ENCODE measurements at places on chromosomes 1 and 21.

DNA sequence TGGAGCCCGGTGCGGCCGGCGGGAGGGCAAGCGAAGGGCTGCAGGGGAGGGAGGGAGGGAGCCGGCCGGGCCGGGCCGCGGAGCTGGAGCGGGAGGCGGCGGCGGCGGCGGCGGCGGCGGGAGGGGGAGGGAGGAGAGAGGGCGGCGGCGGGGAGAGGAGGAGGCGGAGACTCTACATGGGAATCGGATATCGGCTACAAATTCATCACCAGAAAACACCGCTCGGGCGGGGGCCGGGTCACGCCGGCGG, at the start of gene AKT3:
Gene AKT3 (minus strand): TSS at position 42 of the 250 bp plus-strand sequence. CDS start 7,073 bp downstream, outside the sequence.
- DNase-seq = no peak
- peak within 1 kb of the TSS; percentile 93 for H3K27ac ChIP-seq
- H3K36me3 ChIP-seq = no peaks in the 10 kb centered on the region
- peaks cover 22% of the 10 kb centered on the region for H3K4me1 ChIP-seq
- H3K27me3 ChIP-seq = no peaks in the 10 kb centered on the region

DNA sequence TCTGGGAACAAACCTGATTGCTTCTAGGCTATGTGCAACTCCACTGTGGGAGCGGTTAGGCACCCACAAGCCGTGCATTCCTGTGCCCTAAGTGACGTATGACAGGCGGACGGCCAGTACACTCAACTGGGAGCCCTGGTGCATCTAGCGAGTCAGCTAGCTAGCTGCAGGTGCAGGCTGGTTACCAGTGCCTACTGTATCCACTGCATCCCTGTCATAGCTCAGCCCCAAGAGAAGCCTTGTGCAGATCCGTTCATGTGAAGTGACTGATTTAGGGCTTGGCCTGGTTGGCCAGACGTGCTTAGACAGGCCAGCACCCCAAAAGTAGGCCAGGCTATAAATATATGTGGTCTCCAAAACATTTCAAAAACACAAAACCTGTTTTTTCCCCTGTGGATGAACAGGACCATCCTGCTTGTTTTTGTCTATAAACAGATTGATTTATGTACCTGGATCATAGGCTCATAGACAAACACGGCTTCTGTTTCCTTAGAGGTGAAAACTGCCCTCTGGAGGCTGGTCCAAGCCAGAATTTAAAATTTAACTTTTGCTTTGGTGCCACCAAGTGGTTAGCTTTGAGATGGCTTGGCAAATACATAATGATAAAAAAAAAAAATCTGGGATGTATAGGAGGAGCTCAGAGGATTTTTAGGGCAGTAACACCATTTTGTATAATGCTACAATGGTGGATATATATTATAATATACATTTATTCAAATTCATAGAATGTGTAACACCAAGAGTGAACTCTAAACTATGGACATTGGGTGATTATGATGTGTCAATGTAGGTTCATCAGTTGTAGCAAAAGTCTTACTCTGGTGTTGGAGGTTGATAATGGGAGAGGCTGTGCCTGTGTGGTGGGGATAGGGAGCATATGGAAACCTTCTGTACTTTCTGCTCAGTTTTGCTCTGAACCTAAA, 68.5 kb downstream of the GIPC2 start:
- H3K27ac ChIP-seq = no peak overlapping the region
- H3K36me3 ChIP-seq = peaks cover 2% of the 10 kb centered on the region
- H3K27me3 ChIP-seq = no peaks in the 10 kb centered on the region
- DNase-seq = no peak

- peaks cover 6% of the 10 kb centered on the region for H3K4me1 ChIP-seq
- H3K4me3 ChIP-seq = no peak overlapping the region
Observed at GRCh38 chr1:242017580-242018233, 18.8 kb upstream of the MAP1LC3C start.

DNA sequence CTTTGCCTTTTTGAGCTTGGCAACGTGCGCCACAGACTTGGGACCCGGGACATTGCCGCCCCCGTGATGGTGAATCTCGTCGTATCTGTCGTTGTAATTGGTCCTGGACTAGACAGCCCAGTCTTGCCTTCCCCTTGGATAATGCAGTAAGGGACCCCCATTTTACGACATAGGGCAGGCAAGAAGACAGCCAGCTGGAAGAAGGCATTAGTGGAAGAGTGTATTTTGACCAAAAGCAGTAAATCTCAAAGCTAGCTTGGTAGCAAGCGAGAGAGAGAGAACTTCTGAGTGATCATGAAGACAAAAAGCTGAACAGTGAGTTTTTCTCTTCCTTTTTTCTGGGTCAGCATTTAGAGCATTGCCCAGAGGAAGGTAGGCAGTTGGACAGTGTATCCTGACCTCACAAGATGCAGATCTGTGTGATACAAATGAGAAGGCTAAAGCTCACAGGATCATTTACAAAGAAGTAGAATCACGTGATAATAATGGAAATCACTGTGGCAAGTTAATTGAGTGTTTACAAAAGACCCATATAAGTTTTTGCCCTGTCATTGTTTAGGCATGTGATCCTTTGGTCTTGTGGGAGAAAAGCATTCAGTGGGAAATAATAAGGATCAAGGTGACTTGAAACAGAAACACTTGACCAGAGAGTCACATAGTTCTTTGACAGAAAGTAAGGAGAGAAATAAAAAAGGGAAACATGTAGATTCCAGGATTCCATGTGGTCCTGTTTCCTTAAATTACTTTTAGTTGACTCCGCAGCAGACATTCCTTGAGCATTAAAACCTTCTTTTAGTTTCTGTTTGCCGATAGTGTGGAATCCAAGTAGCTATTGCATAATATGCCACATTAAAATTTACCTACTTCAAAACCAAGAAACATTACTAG, 66.3 kb downstream of the CNST start:
- DNase-seq = no peak
- H3K4me1 ChIP-seq = peaks cover 43% of the 10 kb centered on the region
- H3K4me3 ChIP-seq = peak overlapping the region; percentile 50
- peak overlapping the region; percentile 90 for H3K27ac ChIP-seq
- no peaks in the 10 kb centered on the region for H3K27me3 ChIP-seq
- H3K36me3 ChIP-seq = peaks cover 1% of the 10 kb centered on the region

DNA sequence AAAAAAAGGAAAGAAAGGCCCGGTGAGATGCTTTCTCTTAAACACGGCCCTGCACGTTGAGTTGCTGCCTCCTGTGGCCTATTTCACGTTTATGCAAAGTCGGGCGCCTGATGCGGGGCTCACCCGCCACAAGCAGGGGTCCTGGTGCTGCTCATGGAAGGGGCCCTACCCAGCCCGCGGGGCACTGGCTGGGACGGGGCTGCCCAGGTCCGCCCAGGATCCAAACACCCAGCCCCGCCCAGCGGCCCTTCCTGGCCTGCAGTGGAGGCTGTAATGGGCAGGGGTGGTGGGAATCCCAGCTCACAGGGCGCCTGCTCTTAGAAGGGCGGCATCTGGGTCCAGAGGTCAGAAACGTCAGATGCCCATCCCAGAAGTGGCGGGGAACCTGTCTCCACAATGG, 1.6 kb downstream of the COL6A2 start:
- DNase-seq = peak; percentile 75
- H3K27me3 ChIP-seq = no peaks in the 10 kb centered on the region
- peak overlapping the region; percentile 87 for H3K27ac ChIP-seq
- H3K4me1 ChIP-seq = peaks cover 40% of the 10 kb centered on the region
- H3K4me3 ChIP-seq = peak overlapping the region; percentile 89
- H3K36me3 ChIP-seq = peaks cover 33% of the 10 kb centered on the region

DNA sequence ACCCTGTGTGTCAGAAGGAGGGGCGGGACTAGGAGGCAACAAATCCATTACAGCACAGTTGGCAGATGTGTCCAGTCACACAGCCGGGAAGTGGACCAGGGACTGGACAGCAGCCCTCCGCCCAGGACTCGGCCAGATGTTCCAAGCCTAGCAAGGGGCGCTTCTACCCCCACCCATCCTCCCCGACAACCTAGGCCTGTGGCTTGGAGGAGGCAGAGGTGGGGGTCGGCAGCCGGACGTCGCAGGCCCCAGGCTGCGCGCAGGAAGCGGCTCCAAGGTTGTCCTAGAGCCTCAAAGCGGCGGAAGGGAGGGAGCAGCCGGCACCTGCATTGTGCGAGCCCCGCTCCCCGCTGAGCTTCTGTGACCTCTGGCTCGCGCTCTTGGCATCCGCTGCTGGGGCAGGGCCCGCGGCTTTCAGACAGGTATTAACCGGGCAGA, 20.6 kb upstream of the MYCL start:
- no peak overlapping the region for H3K27ac ChIP-seq
- H3K36me3 ChIP-seq = no peaks in the 10 kb centered on the region
- peak; percentile 58 for DNase-seq
- H3K4me3 ChIP-seq = no peak overlapping the region

DNA sequence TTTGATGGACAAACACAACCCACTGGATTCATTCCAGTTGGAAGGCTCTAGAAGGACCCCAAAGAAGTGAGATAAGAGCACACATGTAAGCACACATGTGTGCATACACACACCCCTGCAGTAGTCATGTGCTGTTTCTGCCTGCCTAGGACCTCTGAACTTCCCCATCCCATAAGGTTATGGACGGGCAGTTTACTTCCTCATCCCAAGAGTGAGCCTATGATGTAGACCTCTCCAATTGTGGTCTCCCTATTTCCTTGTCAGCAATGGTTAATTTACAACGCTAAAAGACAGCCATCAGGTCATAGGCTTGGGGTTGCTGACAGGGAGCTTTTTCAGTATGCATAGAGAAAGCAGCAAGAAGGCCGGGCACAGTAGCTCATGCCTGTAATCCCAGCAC, 15.4 kb upstream of the ADAR start:
- peaks cover 54% of the 10 kb centered on the region for H3K4me1 ChIP-seq
- H3K4me3 ChIP-seq = no peak overlapping the region

- H3K4me3 ChIP-seq = no peak overlapping the region
- no peaks in the 10 kb centered on the region for H3K27me3 ChIP-seq
- H3K4me1 ChIP-seq = no peaks in the 10 kb centered on the region
- no peaks in the 10 kb centered on the region for H3K36me3 ChIP-seq
- DNase-seq = peak; percentile 13
- H3K27ac ChIP-seq = no peak overlapping the region
Observed at GRCh38 chr1:54811066-54811465, 9.9 kb upstream of the TTC22 start.

GRCh38 chr1:200245473-200245872, 164.4 kb downstream of the ZNF281 start:
- peaks cover 7% of the 10 kb centered on the region for H3K27me3 ChIP-seq
- peaks cover 14% of the 10 kb centered on the region for H3K4me1 ChIP-seq
- H3K36me3 ChIP-seq = no peaks in the 10 kb centered on the region

All from chondrocyte (in vitro differentiated cells).